ENCODE measurements at places on chromosomes 1 and 21.

DNA sequence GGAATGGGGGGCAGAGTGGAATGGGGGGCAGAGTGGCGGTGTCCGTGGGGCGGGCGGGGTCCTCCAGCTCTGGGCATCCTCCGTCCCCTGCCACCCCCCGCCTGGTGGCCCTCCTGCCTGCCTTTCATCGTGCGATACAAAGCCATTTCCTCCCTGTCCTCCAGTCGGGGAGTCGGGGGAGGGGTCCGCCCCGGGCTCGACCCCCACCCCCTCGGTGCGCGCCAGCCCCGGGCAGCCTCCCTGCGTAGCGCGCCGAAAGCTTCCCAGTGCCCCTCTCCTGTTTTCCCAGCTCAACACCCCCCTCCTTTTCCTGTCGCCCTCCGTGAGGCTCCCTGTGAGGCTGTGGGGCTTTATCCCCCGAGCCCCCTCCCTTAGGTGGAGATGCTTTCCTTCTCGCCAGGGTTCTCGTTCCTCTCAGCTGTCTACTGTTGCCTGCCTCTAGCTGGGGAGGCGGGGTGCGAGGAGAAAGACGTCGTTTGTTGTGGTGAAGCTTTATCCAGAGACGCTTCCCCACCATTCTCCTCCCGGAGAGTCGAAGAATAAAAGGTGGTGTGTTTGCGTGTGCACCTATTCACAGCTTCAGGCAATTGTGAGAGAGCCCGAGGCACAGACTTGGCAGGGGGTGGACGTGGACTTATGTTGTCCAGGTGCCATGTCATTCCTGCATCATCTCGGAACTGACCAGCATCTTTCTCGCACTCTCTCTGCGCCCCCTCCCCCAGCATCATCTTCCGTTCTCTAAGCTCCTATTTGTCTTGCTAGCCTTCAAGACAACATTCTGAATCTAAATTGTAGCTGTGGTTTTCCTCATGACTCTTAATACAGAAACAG lies 848 bp downstream of the DNM3 start:
- no peak overlapping the region for H3K4me3 ChIP-seq
- no peaks in the 10 kb centered on the region for H3K4me1 ChIP-seq
- H3K36me3 ChIP-seq = no peaks in the 10 kb centered on the region
- DNase-seq = no peak

DNA sequence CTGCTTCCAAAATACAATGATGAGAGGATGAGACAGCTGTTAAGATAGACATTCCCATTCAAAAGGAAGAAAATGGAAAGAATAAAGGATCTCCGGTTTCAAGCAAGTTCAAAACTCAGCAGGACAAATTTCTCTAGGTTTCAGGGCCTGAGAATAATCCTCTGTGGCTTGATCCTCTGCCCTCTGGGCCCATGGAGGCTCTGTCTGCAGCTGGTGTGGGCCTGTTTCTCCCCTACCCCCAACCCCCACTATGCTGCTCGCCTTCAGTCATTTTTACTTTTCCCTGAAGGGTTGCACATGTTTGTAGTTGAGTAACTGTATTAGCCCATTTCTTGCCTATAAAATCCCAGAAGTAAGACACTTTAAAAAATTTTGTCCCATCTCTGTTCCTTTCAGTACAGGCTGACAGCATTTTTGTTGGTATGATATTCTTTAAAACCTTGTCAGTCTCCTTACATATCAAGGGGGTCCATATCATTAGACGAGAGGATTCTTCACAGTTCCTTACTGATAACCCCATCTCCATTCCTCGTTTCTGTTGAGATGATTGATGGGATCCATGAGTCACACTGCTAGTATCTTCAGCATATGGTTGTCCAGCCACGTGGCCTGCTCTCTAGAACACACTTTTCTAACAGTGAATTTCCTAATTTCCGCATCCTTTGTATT lies 10.5 kb downstream of the ZMYM4 start:
- no peaks in the 10 kb centered on the region for H3K27me3 ChIP-seq
- H3K4me3 ChIP-seq = no peak overlapping the region
- no peak overlapping the region for H3K27ac ChIP-seq
- peaks cover 5% of the 10 kb centered on the region for H3K36me3 ChIP-seq
- no peak for DNase-seq

DNA sequence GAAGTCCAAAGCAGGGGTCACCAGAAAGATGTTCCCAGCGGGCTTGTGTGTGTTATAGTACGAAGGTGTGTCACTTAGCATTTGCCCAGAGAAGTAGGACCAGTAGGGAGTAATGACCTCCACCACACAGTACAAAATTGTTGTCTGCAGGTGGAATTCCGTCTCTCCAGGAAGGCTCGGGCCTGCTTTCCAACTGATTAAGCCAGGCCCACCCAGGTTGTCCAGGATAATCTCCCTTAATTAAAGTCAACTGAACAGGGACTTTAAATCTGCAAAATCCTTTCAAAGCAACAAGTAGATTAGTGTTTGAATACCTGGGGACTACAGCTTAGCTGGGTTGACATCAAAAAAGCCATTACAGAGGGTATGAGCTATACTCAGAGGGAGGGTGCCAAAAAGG lies 131.3 kb downstream of the BACH1 start:
- H3K4me3 ChIP-seq = no peak overlapping the region
- no peaks in the 10 kb centered on the region for H3K36me3 ChIP-seq
- no peak overlapping the region for H3K27ac ChIP-seq
- H3K4me1 ChIP-seq = no peaks in the 10 kb centered on the region

DNA sequence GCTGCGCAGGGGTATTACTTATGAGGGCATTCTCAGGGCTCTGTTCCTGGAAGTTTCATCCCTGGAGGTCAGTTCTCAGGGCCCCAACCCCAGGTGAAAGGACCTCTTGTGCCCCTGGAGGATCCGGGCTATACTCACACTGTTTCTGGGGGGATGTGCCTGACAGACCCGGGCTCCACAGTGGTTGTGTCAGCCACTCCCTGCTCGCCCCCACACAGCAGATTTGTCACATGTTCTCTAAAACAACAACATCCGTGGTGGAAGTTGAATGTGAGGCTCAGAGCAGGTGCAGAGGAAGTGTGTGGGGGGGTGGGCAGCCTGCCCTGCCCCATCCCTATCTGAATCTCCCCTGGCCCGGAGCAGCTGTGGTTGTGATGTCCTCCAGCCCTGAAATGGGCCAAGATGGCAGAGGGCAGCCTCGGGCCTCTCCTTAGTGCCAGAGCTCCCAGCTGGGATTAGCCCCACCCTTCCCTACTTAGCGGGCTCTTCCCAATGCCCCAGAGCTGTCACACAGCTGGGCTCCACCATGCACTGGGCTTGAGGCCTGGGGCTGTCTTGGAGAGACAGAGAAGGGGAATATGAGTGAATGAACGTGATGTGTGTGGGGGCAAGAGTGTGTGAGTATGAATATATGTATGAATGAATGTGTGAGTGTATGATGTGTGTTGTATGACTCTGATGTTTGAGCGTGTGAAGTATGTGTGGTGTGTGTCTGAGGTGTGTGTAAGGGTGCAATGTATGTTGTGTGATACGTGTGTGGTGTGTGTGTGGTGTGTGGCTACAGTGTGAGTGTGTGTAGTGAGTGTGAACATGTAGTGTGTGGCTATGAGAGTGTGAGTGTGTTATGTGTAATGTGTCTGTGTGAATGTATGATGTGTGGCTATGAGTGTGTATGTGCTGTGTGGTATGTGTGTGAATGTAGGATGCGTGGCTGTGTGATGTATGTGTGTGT lies 1.5 kb upstream of the FCMR start:
- no peaks in the 10 kb centered on the region for H3K4me1 ChIP-seq
- H3K27ac ChIP-seq = peak overlapping the region; percentile 54
- H3K4me3 ChIP-seq = no peak overlapping the region
- H3K27me3 ChIP-seq = no peaks in the 10 kb centered on the region
- no peak for DNase-seq

DNA sequence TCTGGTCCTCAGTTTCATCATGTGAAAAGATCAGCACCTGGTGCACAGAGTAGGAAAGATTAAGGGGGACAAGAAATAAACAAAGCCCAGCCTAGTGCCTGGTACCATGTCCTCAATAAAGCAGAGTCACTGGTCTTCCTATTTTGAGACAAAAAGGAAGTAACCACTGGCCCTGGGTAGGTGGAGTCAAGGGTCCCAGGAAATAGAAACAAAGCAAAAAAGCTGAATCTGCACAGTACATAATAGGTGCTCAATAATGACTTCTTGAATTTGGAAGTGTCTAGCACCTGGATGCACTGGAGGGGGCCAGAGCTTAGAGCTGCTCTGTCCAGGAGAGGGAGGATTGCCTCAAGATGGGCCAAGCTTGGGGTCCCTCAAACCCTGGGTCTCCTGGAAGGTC lies 1.9 kb upstream of the EPHB2 start:
- no peak overlapping the region for H3K4me3 ChIP-seq
- H3K36me3 ChIP-seq = no peaks in the 10 kb centered on the region
- H3K4me1 ChIP-seq = peaks cover 6% of the 10 kb centered on the region
- H3K27ac ChIP-seq = no peak overlapping the region

DNA sequence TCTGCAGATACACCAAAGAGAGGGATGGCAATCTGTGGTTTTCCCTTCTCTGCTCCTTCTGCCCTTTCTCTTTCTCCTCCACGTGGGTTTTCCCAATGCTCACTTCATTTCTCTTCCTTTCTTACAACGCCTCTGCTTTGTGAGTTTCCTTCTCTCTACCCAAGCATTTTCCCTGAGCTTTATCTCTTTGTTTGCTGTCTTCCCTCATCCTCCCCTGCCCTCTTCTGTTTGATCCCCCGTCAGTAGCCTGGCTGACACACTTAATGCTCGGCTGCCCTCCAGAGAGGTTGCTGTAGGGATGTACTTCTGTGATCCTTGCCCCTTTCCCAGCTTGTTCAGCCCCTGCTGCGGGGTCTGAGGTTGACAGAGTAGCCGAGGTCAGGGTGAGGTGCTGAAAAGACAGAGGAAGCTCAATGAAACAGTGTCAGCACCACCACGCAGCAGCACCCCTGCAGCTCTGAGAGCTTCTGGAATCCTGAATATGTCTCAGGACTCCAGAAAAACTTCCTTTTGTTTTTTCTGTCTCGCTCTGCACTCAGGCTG lies 6.0 kb downstream of the EDARADD start:
- no peak for DNase-seq
- H3K4me1 ChIP-seq = peaks cover 17% of the 10 kb centered on the region
- no peak overlapping the region for H3K4me3 ChIP-seq
- no peaks in the 10 kb centered on the region for H3K36me3 ChIP-seq
- H3K27ac ChIP-seq = no peak overlapping the region

- no peaks in the 10 kb centered on the region for H3K36me3 ChIP-seq
- no peaks in the 10 kb centered on the region for H3K4me1 ChIP-seq
- H3K4me3 ChIP-seq = no peak overlapping the region
- no peak for DNase-seq
- no peak overlapping the region for H3K27ac ChIP-seq
- H3K27me3 ChIP-seq = no peaks in the 10 kb centered on the region
These were observed 127.7 kb upstream of the COL6A1 start for GRCh38 chr21:45853703-45854342.

DNA sequence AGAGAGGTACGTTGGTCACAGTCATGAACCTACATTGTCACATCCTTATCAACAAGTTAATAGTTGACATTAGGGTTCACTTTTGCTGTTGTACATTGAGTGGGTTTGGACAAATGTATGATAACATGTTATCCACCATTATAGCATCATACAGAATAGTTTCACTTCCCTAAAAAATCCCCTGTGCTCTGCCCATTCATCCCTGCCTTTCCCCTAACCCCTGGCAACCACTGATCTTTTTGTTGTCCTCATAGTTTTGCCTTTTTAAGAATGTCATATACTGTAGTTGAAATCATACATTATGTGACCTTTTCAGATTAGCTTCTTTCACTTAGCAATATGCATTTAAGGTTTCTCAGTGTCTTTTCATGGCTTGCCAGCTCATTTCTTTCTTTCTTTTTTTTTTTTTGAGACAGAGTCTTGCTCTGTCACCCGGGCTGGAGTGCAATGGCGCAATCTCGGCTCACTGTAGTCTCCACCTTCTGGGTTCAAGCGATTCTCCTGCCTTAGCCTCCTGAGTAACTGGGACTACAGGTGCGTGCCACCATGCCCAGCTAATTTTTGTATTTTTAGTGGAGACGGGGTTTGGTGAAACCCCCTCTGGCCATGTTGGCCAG lies 50.6 kb downstream of the UCK2 start:
- H3K27ac ChIP-seq = no peak overlapping the region
- DNase-seq = no peak
- no peaks in the 10 kb centered on the region for H3K27me3 ChIP-seq
- no peaks in the 10 kb centered on the region for H3K36me3 ChIP-seq
- no peak overlapping the region for H3K4me3 ChIP-seq

DNA sequence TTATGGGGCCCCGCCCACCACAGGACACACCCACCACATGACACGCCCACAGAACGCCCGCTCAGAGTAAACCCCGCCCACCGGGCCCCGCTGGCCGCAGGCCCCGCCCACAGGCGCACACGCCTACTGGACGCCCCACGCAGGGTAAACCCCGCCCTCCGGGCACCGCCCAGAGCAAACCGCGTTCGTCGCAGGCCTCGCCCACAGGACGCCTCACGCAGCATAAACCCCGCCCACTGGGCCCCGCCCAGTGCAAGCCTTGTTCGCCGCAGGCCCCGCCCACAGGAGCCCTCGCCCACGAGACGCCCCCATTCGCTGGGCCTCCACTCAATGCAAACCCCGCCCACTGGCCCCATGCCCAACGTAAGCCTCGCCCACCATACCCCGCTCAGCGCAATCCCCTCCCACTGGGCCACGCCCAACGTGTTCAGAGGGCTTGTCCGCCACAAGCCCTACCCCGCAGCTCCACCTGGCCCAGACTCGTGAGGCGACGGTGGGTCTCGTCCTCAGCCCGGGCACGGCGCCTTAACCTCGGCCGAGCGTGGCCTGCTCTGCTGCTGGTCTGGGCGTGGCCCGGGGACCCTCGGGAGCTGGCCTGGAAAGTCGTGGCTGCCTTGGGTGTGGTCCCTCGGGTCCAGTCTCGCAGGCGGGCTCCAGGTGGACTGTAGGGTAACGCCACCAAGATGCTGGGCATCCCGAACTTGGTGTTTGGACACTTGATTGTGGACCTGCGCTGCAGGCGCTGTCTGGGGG lies 401 bp upstream of the TMEM52 start:
- H3K36me3 ChIP-seq = no peaks in the 10 kb centered on the region
- no peaks in the 10 kb centered on the region for H3K27me3 ChIP-seq
- H3K4me1 ChIP-seq = peaks cover 19% of the 10 kb centered on the region
- peak; percentile 99 for DNase-seq

GRCh38 chr1:74895411-74895810 lies 162.5 kb downstream of the TYW3 start:
- H3K4me1 ChIP-seq = no peaks in the 10 kb centered on the region
- no peak for DNase-seq
- no peaks in the 10 kb centered on the region for H3K36me3 ChIP-seq

- no peaks in the 10 kb centered on the region for H3K27me3 ChIP-seq
- H3K4me3 ChIP-seq = no peak overlapping the region
- H3K27ac ChIP-seq = no peak overlapping the region
- H3K4me1 ChIP-seq = no peaks in the 10 kb centered on the region
These were observed 465.3 kb downstream of the NEGR1 start for GRCh38 chr1:71817028-71817427.

- peak overlapping the region; percentile 92 for H3K27ac ChIP-seq
- DNase-seq = no peak
- peak overlapping the region; percentile 2 for H3K4me3 ChIP-seq
- peaks cover 17% of the 10 kb centered on the region for H3K36me3 ChIP-seq
- H3K27me3 ChIP-seq = no peaks in the 10 kb centered on the region
These were observed 2.3 kb downstream of the H3-3A start for GRCh38 chr1:226064816-226065248.
